ENCODE measurements at places on chromosomes 13 and 19.

DNA sequence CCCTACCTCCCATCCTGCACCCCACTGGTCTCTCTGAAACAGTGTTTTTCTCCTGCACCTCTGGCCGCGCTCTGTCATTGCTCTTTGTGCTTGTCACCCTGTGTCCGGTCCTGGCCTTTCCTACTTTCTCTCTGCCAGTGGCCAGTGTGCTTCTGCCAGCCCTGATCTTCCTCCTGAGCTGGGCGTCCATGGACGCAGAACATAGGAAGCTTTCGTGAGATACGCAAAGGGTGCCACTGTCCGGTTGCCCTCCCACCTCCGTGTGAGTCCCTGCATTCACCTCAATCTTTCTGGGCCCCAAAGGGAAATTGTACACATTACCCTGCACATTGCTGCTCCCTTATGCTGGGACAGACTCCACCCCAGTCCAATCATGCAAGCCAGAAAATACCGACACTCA lies 105.7 kb upstream of the SOX1 start:
- no peak for DNase-seq

DNA sequence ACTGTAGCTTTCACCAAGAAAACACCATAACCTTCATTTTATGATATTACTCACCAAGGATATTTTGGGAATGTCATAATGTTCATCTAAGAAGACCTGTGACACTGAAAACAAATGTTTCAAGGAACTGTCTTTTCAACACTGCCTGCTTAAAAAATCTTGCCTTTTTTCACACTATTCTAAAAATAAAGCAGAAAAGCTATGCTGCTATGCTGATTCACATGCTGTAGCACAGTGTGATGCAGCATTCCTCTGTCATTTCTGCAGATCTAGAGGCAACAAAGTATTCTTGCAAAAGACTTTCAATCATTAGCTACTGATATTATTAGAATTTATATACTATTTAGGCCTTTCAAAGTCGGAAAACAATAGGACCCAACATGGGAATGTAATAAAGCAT lies 525.7 kb downstream of the UQCRFS1 start:
- no peak for DNase-seq

GRCh38 chr19:47628078-47628771 lies 19.3 kb downstream of the BICRA start:
- no peak for DNase-seq

DNA sequence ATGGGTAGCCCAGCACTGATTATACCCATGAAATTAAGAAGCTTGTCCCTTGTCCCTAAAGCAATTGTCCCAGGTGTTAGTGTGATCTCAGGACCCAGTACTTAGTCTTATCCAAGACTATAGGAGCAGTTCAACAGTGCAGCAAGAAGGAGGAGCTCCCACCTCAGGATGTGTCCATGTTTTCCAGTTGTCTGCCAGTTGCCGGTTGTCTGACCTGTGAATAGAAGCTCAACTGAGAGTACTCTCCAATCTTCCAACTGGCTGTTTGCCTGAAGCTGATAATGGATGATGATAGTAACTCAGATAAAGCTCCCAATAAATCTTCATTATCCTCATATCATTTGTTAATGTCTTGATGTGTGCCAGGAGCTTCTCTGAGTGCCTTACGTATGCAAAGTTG lies 107.2 kb upstream of the HTR2A start:
- no peak for DNase-seq

GRCh38 chr13:31209172-31209840 lies 9.5 kb downstream of the B3GLCT start:
- peak; percentile 60 for DNase-seq

DNA sequence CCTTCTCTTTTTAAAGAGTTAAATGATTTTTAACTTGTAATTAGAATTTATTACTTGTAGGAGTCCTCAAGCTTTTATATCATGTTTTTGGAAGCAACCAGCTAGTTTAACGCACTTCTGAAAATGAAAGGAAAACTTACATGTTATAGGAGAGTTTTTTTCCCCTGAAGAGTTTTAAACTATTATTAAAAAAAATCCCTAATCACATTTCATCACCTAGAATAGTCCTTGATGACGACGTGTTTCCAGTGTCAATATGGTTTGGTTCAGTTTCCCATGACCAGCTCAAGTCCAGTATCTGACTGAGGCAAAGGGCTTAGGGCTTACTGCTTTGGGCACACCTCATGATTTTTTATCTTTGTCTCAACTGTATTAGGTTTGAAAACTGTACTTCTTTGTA lies 36.0 kb downstream of the URI1 start:
- no peak for DNase-seq

- DNase-seq: no peak
Observed at GRCh38 chr19:33620611-33621010, 1.1 kb upstream of the CHST8 start.

GRCh38 chr19:32309711-32310390 lies 35.6 kb upstream of the ZNF507 start:
- DNase-seq: no peak

GRCh38 chr13:37141011-37141410 lies 35.5 kb upstream of the CSNK1A1L start:
- DNase-seq: no peak

DNA sequence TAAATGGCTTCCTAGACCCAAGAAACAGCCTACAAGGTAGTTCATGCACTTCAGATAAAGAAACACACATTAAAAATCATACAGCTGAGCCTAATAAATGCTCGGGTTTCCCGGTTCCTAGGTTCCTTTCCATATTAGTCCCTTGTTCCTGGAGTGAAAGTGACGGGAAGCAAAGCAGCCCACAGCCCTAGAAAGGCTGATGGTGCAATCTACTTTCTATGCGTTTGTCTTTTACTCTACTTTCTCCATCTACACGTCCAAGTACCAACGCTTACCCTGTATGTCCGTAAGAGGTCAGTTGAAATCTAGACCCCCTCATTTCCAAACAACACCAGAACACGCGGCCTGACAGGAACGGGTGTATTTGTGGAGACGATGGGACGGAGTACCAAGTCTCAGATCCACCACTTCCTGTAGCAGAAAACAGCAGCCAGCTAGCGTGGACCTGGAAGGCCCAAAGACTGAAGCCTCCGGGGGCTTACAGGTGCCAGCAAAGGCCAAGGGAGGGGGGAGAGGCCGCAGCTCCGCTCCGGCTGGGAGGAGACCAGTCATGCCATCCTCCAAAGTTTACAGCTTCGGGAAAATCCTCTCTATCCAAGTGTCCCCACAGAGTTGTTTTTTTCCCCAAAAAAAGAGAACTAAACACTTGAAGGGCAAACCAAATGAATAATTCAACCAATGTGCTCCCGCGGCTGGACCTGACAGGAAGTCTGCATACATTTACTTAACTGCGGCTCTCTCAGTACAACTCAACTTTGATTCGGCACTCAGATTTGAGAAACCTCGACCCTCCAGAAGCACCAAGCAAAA lies 34.1 kb downstream of the STK24 start:
- no peak for DNase-seq

DNA sequence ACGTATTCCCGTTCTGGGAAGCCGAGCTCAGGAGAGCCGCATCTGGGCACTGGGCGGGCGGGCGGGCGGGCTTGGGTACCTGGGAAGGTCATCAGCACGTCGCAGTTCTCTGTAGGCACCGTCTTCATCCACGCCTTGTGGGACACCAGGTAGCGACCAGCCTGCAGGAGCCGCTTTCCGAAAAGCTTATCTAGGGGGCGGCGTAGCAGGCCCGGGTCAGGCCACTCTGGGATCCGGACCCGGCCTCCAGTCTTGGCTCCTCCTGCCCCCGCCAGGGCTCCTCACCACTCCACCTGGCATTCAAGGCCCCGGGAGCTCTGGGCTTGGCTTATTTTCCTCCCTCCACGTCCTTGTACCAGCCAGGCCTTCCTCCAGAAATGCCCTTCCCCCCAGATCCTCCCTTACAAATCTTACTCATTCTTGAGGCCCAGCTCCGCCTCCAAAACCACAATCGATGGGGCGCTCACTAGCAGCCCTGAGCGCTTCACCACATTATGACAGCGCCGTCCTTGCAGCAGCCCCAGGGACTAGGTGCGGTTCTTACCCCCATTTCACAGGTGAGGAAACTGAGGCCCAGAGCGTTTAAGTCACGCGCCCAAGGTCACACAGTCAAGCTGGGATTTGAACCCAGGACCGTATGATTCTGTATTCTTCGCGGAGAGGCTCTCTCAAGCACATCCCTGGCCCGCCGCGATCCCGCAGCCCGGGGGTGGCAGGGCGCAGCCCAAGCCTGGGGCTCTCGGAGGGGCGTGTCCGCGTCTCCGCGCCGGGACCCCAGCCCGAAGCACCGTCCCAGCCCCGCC lies 843 bp downstream of the ANO8 start:
- no peak for DNase-seq

DNA sequence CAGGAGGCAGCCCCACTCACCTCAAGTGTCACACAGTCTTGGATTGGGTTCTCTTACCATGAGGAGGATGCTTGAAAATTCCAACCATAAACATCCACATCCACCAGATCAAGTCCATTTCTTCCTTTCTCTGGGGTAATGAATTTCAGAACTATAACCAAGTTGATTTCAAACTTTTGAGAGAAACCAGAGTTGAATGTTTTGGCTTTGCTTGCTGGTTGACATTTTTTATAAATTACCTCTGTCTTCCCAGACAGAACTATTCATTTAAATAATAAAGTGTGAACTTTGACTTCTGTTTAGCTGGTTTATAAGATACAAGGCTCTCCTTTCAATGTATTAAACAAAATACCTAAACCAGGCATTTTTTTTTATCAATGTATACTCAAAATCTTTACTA lies 550.7 kb downstream of the KCTD12 start:
- DNase-seq: no peak

GRCh38 chr13:67390462-67391086 lies 160.4 kb upstream of the PCDH9 start:
- DNase-seq: no peak

- DNase-seq: no peak
Observed at GRCh38 chr13:99214731-99215130, 14.1 kb downstream of the UBAC2 start.

- no peak for DNase-seq
Observed at GRCh38 chr19:18839465-18840287, 7.9 kb downstream of the UPF1 start.

GRCh38 chr19:45255611-45256157 lies 4.6 kb downstream of the MARK4 start:
- DNase-seq: no peak

- no peak for DNase-seq
Observed at GRCh38 chr19:42272989-42273406, 3.9 kb downstream of the CIC start.

GRCh38 chr13:95174517-95174916 lies 126.7 kb downstream of the ABCC4 start:
- DNase-seq: no peak

DNA sequence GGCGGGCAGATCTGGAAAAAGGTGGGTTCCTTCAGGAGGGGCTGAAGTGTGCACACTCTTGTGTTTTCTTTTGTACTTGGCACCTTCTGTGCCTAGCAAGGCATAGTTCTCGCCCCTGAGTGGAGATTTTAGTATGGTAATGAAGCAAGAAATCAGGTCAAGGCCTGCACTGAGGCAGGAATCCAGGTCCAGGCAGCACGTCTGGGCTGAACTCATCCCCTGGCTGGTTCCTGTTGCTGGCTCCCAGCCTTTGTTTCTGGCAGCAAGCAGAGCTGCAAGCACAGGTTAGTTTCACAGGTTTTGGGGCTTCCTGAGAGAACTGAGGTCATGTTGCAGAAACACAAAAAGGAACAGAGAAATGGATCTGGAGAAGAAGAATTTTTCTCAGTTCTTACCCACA lies 21.2 kb downstream of the SIGLEC7 start:
- no peak for DNase-seq

DNA sequence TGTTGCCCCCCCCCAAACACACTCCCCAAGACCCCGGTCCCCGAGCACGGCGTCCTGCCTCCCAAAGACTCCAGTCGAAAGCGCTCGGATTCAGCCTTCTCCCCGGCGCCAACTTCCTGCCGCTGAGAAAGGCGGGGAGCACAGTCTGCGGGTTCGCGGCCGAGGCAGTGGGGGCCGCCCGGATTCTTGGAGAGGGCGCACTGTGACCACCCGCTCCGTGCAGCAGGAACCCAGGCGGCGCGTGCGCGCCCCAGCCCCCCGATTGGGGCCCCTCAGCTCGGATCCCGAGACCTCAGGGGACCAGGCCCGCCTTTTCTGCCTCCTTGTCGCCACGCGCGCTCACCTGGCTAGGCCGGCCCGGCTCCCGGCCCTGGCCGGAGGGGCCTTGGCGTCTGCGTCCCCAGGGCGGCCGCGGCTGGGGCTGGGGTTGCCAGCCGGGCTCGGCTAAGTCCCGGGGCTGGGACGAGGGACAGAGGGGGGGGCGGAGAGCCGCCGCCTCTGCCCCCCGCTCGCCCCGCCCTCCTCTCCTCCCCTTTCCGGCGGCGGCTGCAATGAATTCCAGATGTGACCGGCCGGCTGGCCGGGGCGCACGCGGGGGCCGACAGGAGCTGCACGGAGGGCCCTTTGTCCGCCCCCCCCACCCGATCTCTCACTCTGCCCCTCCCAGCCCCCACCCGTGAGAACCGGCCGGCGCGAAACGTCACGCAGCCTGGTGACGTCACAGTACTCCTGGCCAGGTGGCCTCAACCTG lies at the start of gene S1PR2:
Gene S1PR2, minus strand, starts transcription at position 471 of the 751 bp plus-strand sequence. CDS start 6,426 bp downstream, outside the sequence.
- peak; percentile 74 for DNase-seq

DNA sequence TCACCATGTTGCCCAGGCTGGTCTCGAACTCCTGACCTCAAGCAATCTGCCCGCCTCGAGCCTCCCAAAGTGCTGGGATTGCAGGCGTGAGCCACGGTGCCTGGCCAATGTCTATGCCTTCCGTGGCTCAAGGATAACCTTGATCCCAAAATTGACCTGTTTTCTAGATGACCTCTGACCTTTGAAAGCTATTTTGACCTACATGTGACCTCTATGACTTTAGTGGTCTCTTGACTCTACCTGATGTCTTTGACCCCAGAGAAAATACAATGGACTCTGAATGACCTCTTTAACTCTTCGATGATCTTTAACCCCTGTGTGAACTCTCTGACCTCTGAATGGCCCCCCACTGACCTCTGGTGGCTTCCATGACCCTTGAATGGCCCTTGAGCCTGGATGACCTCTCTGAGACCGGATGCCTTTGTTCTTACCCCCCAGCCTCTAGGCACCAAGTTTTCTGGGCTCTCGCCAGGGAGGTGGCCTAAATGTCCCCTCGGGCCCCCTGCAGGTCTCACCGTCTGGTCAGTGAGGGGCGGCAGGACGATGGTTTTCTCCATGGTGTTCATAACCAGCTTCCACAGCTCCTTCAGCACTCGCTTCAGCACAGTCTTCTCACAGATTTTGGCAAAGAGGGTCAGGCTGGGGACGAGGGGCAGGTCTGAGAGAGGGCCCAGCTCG lies 63.7 kb downstream of the UNC13A start:
- no peak for DNase-seq

DNA sequence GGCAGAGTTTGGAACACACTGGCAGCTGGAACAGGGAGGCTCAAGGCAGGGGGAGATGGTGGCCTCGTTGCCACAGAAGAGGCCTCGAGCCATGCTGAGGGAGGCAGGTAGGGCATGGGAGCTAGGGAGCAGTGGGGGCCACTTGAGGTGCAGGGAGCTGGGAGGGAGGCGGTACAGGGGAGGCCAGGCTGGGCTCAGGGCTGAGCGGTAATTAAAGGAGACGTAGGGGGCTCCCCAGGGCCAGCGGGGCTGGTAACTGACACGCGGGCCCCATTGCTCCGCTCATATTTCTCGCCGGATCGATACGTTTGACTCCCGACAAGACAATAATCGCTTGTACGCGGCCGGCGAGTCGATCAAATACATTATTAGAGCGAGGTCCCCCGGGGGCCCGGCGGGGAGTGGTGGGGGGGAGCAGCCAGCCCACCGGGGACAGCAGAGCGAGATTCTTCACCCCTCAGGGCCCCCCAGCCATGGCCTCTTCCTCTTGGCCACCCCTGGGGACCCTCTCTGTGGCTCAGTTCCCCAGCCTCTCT lies 2.4 kb upstream of the POU2F2 start:
- DNase-seq: no peak
